Activated CD4-positive, alpha-beta T cell treated with anti-CD3 and anti-CD28 coated beads, Interleukin-10, Interleukin-2, amounts not matched to agents 100 ng/mL and 50 ng/mL, durations not matched to agents 16 hours and 8 hours (primary cell): ENCODE measurements at places on chromosomes 12 and 14.

DNA sequence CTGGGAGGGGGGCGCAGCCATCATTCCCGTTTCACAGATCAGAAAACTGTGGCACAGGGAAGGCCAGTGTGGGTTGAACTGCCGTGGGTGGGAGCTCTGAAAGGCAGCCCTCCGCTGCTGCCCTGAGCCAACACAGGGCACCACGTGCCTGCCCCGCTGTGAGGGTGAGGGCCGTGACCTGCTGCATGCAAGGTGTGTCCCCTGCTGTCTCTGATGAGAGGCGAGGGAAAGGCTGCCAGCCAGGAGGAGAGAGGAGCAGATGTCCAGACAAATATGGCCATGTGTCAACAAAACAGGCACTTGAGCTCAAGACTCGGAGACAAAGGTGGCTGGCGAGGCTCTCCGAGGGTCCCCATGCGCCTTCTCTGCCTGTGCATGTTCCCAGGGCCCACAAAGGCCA is 108.8 kb downstream of the RBM19 start:
- DNase-seq = no peak

DNA sequence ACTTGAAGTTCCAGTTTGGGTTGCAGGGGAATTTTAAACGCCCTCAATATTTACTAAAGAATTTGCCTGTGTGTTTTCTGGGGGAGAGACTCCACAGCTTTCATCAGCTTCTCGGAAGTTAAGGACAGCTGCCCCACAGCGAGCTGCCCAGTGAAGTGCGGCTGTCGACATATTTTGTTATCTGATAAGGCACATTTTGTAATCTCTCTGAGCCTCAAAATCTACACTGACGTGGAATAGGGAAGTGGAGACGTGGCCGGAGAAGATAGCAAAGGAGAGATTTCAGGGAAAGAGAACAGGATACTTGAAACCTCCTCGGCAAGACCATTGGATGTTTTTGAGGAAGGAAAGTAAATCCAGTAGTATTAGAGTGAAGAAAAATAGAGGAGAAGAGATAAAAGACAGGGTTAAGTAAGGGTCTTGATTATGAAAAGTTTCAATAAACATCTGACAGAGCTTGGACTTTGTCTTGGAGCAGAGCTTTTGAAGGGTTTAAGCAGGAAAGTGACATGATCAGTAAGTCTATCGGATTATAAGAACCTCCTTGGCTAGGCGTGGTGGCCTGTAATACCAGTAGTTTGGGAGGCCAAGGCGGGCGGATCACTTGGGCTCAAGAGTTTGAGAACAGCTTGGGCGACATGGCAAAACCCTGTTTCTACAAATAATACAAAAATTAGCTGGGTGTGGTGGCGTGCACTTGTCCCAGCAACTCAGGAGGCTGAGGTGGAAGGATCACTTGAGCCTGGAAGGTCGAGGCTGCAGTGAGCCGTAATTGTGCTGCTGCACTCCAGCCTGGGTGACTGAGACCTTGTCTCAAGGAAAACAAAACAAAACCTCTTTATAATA is 1.1 kb downstream of the POLR3B start:
- DNase-seq = no peak

DNA sequence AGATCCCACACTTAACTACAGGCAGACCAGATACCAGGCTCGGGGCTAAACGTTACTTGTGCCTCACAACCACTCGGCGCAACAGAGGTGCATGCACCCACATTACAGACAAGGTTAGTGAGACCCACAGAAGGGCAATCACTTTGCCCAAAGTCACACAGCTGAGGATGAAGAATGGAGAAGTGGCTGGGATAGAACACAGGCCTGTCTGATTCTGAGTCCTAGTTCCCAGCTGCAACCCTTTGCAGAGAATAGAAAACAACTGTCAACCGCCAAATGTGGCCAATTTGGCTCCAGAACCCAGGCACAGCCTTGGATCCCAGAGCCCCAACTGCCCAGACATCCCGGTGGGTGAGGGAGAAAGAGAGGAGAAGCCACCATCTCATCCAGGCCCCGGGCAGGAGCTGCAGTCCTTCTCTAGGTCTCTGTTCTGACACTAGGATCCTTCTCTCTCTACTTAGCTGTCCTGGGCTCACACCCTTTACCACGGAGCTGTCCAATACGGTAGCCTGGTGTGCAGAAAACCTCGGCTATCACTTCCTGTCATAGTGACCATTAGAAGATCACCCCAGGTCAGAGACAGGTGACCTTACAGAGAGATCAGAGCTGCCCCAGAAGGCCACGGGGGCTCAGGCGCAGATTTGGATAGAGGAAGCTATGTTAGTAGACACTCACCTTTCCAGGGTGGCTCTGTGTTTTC is 59.1 kb downstream of the FAM222A start:
- no peak for DNase-seq

DNA sequence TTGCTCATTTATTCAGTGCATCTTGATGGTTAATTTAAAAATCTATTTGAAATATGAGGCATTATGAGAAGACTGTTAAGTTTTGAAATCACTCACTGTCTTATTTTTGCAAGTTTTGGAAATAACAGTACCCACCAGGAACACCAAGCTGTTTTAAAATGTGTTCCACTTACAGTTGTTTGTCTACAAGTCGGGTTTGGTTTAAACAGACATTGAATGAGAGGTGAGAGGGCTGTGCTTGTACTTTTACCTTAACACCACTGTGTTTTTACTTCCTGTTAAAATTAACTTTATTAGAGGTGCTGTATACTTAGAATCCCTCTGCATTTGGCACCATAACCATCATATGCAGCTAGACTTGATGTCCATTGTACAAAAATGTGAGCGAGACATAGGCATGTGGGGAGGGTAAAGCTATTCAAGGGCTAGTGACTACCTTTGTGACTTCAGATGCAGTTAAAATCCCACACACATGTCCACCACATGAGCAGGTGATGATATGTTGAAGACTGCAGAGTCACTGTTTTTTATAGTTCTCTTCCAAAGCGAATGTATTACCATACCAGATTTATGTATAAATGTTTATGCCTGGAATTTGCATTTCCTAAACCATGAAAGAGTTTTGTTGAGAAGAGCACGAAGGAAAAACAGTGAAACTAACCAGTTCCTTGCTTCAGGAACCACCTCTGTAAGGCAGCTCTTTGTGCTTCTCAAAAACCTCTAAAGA is 12.9 kb downstream of the ELK3 start:
- peak; percentile 59 for DNase-seq
